ENCODE measurements at places on chromosomes 13 and 19.

- DNase-seq, result no peak
Measured at GRCh38 chr19:17834350-17835181, 13.2 kb downstream of the JAK3 start.

GRCh38 chr19:19053508-19054314 is 10.1 kb upstream of the SLC25A42 start:
- peak; percentile 65 for DNase-seq

DNA sequence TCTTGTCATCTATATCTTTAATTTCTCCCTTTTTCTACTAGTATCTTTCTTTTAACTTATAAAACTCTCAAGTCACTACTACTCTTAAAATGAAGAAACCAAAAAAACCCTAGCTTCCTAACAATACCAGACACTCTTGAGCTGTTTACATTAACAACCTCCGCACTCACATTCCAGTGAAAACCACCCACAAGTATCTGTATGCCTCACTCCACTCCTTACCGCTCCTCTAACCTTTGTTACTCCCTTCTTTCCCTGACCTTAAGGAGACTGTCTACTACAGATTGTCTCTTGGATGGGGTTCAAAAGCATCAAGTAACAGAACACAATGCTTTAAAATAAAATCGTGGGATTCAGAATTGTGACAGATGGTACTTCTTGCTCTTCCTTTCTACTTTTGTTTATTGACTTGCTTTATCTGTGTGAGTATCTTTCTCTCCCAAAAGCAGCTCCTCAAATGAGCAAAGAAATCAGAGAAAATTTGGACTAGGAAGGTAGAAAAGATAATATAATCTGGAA is 110.0 kb upstream of the FBXL3 start:
- peak; percentile 40 for DNase-seq

- DNase-seq, result no peak
Measured at GRCh38 chr19:19303411-19303810, 16.9 kb downstream of the SUGP1 start.

- no peak for DNase-seq
Measured at GRCh38 chr19:28333909-28334308, 879.0 kb downstream of the UQCRFS1 start.

GRCh38 chr19:14375055-14375581 is 6.1 kb upstream of the ADGRE5 start:
- DNase-seq, result no peak

DNA sequence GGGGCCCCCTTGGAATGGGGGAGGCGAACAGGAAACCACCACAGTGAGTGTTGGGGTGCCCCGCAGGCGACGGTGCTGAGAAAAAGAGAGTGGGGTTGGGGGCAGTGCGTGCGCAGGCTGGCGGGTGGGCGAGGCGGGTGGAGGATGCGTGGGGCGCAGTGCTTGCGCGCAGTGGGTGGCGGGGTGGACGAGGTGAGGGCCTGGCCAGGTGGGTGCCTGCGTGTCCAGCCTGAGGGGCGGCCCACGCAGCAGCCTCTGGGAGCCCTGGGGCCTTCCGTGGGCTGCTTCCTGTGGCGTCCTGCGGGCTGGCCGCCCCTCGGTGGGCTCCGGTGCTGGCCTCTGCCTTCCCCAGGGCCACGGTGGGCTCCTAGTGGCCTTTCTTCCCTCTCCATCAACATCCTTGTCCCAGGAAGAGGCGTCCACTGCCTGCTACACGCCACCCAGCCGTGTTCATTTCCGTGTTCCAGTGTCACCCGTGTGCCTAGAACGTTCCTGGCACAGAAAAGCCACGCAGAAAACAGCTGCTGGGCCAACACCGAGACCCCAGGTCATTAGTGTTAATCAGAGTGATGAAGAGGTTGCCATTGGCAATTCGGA is 7.1 kb downstream of the ATP11A start:
- no peak for DNase-seq

DNA sequence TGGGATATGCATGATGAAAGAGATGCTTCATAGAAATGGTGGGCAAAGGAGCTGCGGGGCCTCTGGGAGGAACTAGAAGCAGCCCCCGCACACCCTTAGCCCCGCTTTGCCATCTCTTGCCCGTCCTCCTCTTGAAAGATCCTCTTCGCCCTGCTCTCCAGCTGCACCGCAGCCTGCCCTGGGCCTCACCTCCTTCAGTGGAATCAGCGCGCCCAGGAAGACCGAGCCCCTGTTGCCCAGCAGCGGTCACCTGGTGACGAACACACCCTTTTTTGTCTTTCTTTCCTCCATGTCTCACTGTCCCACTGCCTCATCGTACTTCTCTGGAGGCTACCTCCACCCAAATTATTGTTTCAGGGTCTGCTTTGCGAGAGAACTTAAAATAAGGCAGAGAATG is 807.6 kb downstream of the UQCRFS1 start:
- DNase-seq, result no peak

DNA sequence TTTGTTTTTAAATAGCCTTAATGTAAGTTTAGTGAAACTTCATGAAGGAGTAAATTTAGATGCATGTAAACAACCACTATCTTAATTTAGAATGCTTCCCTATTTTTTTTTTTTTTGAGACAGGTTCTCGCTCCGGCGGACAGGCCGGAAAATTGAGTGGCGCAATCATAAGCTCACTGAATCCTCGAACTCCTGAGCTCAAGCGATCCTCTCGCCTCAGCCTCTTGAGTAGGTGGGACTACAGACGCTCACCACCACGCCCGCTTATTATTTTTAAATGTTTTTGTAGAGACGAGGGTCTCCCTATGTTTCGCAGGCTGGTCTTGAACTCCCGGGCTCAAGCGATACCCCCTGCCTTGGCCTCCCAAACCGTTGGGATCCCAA is 1.6 kb downstream of the TEX30 start:
- no peak for DNase-seq

Measured in myocyte (in vitro differentiated cells).